ENCODE measurements at places on chromosomes 13 and 19. TPM values are rescaled to one million over a fixed set of nuclear protein-coding genes. Genes with fewer than 3 reads are reported as not detected.

- peaks cover 8% of the 10 kb centered on the region for H3K36me3 ChIP-seq
- peaks cover 17% of the 10 kb centered on the region for H3K27me3 ChIP-seq
Measured at GRCh38 chr19:47445937-47446402, 25.7 kb downstream of the SLC8A2 start.

DNA sequence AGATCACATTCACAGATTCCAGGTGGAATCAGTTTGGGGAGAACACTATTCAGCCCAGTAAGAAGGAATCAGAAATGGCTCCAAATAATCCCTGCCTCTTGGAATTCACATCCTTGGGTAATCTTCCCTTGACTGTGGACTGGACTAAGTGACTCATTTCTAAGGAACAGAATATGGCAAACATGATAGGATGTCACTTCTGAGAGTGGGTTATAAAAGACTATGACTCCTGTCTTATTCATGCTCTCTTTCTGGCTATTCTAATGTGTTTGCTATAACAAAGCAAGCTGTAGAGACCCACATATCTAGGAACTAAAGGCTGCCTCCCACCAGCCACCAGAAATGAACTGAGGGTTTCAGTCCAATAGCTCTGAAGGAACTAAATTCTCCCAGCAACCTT lies 37.8 kb downstream of the MBD3L2B start:
- H3K27me3 ChIP-seq: peaks cover 3% of the 10 kb centered on the region
- no peaks in the 10 kb centered on the region for H3K4me1 ChIP-seq
- peaks cover 7% of the 10 kb centered on the region for H3K36me3 ChIP-seq
- H3K27ac ChIP-seq: no peak overlapping the region

- no peaks in the 10 kb centered on the region for H3K27me3 ChIP-seq
- H3K4me1 ChIP-seq: no peaks in the 10 kb centered on the region
- DNase-seq: no peak
- H3K36me3 ChIP-seq: no peaks in the 10 kb centered on the region
Measured at GRCh38 chr13:74597526-74597925, 463.3 kb upstream of the KLF12 start.

GRCh38 chr13:112879283-112879833 lies 89.7 kb upstream of the MCF2L start:
- peaks cover 27% of the 10 kb centered on the region for H3K27me3 ChIP-seq
- H3K4me3 ChIP-seq: peak overlapping the region; percentile 80

DNA sequence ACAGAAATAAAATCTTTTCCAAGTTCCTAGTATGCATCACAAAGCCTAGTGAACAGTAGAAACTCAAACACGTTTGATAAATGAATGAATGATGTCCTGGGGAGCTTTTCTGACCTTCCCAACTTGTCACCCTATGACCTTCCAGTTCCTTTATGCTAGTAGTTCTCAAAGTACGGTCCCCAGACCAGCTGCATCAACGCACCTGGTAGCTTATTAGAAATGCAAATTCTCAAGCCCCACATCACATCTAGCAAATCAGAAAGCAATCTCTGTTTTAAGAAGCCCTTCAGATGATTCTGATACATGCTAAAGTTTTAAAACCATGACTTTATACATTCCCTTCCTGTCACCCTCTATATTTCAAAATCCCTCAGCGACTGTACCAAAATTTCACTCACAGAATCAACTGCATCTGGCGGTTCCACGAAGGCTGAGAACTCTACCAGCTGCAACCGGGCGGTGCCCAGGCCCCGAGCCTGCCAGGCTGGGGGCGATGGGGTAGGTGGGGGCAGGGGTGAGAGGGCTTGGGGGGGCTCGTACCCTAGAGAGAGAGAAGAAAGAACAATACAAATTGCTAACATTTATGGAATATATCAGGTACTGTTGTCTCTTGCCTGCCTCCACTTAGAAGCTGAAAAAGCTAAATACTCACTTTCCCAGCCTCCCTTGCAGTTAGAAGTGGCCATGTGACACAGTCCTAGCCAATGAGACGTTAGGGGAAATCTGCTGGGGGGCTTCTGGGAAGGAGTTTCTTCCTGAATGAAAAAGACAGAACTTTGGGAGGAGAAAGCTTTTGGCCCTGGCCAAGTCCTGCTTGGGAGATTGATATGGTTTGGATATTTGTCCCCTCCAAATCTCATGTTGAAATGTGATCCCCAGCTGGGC lies 13.3 kb downstream of the CD37 start:
- H3K4me3 ChIP-seq: peak overlapping the region; percentile 64
- peaks cover 18% of the 10 kb centered on the region for H3K4me1 ChIP-seq
- DNase-seq: no peak
- H3K27ac ChIP-seq: peak overlapping the region; percentile 70
- peaks cover 70% of the 10 kb centered on the region for H3K36me3 ChIP-seq
- peaks cover 14% of the 10 kb centered on the region for H3K27me3 ChIP-seq

DNA sequence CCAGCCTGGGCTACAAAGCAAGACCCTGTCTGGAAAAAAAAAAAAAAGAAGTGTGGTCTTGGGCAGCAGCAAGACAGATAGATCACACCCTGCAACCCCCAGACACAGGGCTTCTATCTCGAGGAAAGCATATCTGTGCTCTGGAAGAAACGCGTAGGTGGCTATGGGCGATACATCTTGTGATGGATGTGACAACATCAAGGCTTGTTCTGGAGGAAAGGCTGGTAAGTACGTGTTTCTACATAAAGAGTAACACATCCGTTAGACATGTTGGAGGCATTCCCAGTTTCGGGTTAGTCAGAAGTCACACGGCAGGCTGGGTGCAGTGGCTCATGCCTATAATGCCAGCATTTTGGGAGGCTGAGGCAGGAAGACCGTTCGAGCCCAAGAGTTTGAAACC lies 6.6 kb upstream of the DHDH start:
- no peaks in the 10 kb centered on the region for H3K4me1 ChIP-seq
- peaks cover 6% of the 10 kb centered on the region for H3K27me3 ChIP-seq
- no peak for DNase-seq
- no peak overlapping the region for H3K27ac ChIP-seq
- H3K4me3 ChIP-seq: no peak overlapping the region

ANKLE1 gene
- total RNA-seq: 2.3 TPM

Measured in endothelial cell (in vitro differentiated cells).